ENCODE measurements at places on chromosomes 12 and 14.

DNA sequence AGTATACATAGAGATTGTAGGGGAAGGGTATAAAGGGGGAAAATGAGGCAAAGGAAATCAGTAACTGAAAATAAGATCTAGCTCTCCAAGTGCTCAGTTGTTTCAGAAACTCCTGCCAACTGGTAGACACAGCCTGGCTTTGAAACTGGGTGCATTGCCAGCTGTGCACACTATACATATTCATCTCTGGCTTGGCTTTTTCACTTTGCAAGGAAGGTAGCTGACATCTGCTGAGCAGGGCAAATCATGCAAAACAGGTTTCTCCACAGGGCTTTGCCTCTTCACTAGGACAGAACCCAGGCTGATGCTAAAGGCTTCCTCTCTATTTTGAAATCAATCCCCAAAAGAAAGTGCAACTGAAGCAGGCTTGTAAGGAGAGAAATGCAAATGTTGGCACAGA, 101.5 kb downstream of the HELB start:
- DNase-seq: no peak

GRCh38 chr12:49049566-49050224, 10.9 kb downstream of the KMT2D start:
- no peak for DNase-seq

DNA sequence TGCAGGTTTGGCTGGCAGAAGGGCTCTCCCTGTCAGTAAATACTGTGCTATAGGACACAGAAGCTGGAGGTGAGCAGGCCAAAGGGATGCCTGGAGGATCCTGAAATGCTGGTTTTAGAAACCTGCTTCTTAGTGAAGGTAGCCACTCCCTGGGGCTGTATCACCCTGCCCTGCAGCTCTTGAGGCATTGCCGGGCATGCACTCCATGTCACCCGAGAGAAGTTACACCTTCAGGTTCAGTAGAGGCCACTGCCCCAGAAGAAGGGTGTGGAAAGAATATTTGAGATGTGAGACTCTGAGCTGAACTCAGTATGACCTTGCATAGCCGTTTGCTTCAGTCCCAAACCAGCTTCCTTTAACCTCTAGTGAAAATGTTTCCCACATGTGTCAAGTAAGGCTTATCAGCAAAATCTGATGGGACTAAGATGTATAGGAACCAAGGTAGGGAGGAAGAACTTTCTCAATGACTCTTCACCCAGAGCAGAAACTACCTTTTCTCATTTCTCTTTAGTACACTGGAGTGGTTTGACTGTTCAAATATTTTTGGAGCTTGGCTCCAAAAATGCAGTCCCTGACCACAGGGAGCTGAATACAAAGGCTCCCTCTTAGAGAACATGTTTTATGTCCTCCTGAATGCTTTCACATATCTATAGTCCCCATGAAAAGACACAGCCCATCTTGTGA, 164.5 kb upstream of the DYRK2 start:
- DNase-seq: no peak

DNA sequence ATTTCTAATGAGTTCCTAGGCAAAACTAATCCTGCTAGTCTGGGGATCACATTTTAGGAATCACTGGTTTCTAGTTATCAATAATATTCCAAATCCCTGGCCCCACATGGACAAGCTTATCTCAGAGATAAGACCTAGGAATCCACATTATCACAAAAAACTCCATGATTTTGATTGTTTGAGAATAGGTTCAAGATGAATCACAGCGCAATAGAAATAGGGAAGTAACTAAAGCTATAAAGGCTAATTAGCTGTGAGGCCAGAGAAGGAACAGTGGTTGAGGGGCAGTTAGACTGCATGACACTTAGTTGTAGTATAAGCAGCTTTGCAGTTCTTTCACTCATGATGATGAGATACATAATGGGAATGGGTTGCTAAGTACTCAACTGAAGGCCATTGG, 13.1 kb upstream of the ATP5F1B start:
- no peak for DNase-seq

DNA sequence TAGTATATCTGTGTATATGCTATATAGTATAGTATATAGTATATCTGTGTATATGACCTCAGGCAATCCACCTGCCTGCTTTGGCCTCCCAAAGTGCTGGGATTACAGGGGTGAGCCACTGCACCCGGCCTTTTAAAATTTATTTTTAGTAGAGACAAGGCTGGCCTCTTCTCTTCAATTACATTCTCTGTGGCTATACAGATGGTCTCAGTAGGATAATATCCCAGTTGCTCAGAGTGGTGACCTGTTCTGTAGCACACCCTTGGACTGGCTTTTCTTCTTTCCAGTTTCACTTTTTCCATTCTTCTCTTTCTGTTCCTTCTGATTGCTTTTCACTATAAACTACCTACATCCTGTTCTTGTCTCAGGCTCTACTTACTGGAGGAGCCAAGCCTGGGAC, 3.1 kb upstream of the NFATC4 start:
- DNase-seq: no peak

GRCh38 chr12:126935435-126935834, 1331.5 kb upstream of the TMEM132C start:
- DNase-seq: no peak

DNA sequence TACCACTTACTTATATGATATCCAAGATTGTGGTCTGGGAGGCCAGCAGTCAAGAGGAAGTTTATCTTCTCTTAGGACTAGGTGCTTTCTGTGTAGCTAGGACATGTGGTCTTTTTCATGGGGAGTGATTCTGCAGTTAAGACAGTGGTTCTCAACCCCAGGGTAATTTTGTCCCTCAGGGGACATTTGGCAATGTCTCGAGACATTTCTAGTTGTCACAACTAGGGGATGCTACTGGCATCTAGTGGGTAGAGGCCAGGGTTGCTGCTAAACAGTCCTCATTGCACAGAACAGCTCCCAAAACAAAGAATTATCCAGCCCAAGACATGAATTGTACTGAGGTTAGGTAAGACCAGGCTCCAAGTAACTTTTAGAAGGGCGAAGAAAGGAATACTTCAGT, 20.0 kb downstream of the AMDHD1 start:
- DNase-seq: no peak

DNA sequence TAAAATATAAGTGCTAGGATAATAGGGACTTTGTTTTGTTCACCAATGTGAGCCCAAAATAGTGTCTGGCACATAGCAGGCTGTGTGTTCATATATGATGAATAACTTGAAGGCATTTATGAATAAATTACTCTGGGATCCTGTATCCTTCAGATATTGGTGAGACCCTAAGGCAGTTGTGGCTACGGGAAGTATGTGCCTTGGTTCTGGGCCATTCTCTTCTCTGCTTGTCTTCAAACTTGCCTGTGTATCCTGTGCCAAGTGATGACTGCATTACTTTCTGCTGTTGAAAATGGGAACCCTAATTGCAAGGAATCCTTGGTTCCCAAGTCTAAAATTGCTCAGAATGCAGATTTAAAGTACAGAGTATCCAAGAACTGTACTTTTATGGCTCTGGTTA, 67.6 kb upstream of the KTN1 start:
- no peak for DNase-seq

DNA sequence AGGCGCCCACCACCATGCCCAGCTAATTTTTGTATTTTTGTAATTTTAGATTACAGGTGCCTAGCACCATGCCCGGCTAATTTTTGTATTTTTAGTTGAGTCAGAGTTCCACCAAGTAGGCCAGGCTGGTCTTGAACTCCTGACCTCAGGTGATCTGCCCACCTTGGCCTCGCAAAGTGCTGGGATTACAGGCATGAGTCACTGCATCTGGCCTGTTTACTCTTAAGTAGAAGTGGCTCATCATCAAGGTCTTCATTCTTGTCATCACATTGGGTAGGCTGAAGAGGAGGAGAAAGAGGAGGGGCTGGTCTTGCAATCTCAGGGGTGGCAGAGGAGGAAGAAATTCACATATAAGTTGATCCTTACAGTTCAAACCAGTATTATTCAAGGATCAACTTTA, 152.4 kb upstream of the ATP2B1 start:
- DNase-seq: no peak

DNA sequence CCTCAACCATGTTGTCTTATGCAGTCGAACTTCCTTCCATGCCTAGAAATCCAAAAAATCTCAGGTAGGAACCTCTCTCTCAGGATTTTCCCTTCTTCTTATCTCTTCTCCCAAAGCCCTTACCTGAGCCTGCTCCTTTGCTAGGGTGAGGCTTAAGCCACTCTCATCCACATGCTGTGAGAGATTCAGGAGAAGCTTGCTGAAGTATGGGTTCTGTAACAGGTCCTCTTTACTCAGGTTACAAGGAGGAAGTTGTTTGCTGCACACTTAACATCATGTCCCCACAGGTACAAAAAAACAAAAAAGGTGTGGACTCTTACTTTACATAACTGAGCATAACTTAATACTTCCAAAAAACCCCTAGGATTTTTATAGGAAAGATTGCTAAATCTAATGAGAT, 4.5 kb downstream of the HAUS4 start:
- no peak for DNase-seq

DNA sequence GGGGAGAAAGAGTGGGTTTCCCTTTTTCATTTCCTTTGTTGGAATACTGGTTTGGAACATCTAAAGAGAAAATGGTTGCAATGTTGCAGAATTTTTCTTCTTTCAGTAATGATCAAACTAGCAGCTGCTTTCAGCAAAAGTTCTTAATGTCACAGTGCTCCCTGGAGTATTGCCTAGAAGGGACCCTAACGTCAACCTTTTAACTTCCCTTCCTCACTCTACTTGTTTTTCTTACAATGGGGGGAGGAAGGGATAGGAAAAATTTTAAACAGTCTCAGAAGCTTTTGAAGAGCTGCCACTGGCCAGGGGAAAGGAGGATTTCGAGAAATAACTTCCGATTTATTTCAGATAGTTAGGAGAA, 521.8 kb downstream of the MED13L start:
- DNase-seq: no peak

GRCh38 chr12:101902641-101903040, 25.3 kb downstream of the DRAM1 start:
- DNase-seq: no peak

- no peak for DNase-seq
These were observed 15.5 kb upstream of the ETV6 start for GRCh38 chr12:11633968-11634367.

GRCh38 chr14:21476523-21476924, 235 bp downstream of the RAB2B start:
- no peak for DNase-seq

DNA sequence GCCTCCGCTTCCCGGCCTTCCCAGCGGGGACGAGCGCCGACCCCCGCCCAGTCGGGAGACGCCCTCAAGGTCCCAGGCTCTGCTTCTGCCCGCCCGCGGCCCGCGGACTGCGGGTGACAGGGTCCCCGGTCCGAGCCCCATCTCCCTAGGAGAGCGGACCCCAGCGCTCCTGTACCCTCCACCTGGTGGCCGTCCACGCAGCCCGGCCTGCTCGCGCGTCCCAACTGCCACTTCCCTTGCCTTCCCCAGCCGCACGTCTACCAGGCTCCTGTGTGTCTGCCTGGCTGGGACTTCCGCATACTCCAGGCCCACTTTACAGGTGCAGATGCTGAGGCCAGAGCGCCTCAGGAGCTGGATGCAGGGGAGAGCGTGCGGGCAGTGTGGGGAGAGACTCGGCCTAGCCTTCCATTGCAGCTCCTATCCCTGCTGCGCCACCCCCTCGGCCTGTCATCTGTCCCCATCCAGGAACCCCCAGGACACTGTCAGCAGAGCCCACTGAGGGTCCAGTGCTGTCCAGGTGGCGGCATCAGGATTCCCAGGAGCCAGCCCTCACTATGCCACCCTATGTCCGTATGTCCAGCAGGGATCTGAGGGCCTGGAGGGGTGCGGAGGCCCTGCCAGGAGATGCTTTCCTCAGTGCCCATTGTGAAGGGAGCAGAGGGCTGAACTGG, 8.0 kb upstream of the ANKRD9 start:
- no peak for DNase-seq

DNA sequence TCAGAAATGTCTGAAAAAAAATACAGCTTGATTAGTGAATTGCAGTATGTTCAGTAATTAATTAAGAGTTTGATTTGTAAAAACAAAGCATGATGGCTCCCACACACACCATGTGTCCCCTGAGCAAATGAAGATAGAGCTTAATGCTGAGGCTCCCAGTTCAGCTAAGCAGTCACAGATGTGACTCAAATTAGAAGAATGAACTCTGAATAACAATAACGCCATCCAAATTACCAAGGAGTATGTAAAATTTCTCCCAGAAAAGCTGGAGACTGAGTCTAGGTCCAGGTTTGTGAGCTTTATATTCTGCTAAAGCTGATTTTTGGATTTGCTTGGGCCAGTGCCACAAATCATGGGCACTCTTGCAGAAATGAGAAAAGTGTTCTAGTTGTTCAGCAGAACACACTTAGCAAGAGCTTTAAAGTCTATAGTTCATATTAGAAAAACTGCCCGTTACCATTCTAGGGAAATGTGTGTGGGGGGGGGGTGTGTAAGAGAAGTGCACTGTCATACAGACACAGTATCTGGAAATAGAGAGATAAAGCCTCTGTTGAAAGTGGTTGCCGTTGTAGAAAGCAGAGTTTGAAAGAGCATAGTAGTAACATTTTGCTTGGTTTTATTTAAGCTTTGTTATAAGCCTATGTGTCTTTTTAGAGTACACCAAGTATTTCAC, 253.1 kb downstream of the BCAT1 start:
- no peak for DNase-seq

DNA sequence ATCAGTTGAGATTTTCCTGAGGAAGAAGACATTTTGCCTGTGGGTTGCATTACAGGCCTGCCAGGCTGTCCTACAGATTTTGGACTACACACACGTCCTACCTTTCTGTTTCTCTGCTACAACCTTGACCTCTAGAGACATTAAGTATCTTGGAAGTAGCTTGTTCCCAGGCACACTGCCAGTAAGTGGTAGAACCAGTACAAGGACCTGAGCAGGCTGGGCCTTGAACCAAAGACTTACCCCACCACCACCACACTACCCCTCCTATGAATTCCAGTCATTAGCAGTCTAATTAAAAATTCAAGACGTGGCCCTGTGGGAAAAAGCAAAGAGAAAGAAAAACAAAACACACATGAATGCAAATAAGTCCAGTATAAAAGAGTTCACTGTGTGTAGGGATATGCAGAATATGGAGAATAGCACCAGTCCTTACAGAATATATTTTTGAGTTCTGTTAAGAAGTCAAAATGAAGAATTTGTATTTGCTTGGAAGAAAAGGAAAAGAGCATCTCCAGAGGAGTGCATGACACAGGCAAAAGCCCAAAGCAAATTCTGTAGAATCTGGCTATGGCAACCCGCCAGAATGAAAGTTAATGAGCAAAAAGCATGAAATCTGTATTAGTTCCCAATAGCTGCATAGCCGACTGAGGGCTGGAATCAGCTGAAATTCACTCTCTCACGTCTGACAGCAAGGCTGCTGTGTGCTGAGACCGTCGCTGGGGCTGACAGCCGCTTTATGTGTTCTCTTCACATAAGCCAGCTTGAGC, 74.3 kb upstream of the ST8SIA1 start:
- no peak for DNase-seq
